Activated B cell treated with CpG ODN at 0.5 μM for 24 hours (primary cell): ENCODE measurements at places on chromosomes 6 and 20.

DNA sequence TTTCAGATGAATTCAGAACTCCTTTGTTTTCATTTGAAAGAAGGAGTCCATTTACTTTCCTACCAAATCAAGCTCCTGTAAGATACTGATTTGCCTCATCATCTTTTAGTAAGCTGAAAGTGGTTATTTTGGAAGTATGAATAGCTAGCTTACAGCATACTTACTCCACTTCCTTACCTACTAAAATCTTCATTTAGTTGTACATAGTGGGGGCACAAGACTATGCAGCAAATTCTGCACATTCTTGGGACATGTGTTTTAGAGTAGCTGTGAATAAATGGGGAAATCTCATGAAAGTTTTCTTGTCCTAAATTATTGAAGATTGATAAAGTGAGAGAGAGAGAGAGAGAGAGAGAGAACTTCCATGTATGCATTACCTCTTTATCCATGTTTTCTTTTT is 256.3 kb downstream of the OGFRL1 start:
- DNase-seq: no peak

- no peak for DNase-seq
Observed at GRCh38 chr6:1836690-1837089, 227.0 kb downstream of the FOXC1 start.

DNA sequence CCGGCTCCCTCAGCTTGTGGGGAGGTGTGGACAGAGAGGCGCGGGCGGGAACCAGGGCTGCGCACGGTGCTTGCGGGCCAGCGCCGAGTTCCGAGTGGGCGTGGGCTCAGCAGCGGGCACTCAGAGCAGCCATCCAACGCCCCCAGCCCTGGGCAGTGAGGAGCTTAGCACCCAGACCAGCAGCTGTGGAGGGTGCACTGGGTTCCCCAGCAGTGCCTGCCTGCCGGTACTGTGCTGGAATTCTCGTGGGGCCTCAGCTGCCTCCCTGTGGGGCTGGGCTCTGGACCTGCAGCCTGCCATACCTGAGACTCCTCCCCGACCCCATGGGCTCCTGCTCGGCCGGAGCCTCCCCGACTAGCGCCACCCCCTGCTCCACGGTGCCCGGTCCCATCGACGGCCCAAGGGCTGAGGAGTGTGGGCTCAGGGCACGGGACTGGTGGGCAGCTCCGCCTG is 92.7 kb downstream of the MANEA start:
- DNase-seq: no peak

GRCh38 chr6:2764610-2765165 is 505 bp upstream of the WRNIP1 start:
- DNase-seq: no peak

DNA sequence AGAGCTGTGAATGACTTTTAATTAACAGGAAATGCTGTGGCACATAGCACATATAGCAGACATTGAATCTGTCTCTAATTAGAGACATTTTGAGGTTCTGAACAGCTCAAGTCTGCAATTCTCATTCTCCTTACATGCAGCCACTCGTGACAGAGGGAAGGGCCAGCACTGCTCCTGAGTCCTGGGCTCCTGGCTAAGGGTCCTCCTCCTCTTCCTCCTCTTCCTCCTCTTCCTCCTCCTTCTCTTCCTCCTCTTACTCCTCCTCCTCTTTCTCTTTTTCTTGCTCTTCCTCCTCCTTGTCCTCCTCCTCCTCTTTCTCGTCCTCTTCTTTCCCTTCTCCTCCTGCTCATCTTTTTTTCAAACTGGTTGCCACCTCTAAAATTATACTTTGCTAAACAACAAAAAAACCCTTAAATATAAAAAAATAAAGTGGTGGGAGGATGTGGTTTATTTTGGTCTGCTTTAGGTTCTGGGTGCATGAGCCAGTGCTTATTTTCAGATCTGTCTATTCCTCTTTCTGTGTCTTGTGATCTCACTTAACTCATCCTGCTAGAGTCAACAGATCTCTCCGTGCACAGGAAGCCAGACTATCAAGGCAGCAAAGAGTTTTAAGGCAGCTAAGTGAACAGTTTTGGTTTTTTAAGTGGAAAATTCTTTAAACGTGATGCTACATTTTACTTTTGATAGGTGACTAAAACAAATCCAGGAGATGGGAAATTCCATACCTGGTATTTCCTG is 159.3 kb downstream of the CD83 start:
- DNase-seq: no peak

- DNase-seq: no peak
Observed at GRCh38 chr6:161866570-161866969, 592.7 kb upstream of the AGPAT4 start.

- no peak for DNase-seq
Observed at GRCh38 chr6:138857775-138858174, 61.9 kb downstream of the ECT2L start.

- no peak for DNase-seq
Observed at GRCh38 chr6:5028921-5029320, 25.1 kb upstream of the RPP40 start.

- DNase-seq: no peak
Observed at GRCh38 chr6:52356017-52356416, 5.9 kb upstream of the PAQR8 start.

DNA sequence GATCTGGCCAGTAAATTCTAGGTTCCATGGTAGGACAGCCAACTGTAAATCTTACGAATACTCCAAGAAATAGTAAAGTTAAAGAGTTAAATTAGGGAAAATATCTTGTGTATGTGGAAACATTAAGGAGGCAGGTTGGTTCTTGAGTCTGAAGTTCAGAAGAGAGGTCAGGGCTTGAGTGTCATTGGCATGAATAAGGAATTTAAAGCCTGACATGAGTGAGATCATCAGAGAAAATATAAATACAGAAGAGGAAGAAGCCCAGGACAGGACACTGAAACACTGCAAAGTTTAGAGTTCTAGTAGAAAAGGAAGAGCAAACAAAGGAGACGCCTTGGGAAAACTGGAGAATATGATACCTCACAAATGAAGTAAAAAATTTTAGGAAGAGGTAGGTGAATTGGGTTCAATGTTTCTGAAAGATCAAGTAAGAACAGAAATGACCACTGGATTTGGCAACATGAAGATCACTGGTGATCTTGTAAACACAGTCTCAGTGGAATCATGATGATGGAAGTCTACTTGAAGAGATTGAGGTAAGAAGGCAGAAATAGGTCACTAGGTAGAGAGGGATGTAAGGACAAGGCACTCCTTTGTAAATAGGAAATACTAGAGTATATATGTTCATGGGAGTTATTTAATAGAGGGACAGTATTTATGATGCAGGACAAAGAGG is 41.6 kb upstream of the SYNCRIP start:
- DNase-seq: no peak
